Nephron progenitor cell (in vitro differentiated cells): ENCODE measurements at places on chromosomes 4 and X.

- no peak for DNase-seq
Measured at GRCh38 chr4:91279899-91280298, 1023.9 kb upstream of the GRID2 start.

DNA sequence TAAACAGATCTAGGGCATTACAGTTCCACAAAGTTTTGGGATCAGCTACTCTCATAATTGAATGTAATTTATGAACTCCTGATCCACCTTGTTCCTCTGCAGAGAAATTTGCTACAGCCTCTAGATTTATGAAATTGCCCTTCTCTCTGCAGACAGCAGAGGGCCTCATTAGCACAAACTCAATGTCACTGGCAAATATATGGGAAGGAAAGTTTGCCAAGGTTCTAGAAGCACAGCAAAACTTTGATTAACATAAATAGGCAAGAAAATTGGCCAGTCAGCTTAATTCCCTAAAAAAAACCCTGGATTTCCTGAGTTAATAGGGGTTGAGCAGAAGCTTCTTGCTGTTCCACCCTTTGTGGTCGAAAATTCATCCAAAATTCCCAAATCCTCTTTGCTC lies 31.5 kb downstream of the PRPS1 start:
- DNase-seq = no peak

- DNase-seq = peak; percentile 91
Measured at GRCh38 chrX:141176586-141177451, at the start of gene LDOC1. LDOC1 (minus strand) TSS chrX:141177129; CDS start chrX:141177021, 108 bp downstream.

GRCh38 chr4:172155838-172156345 lies 342.7 kb downstream of the GALNTL6 start:
- DNase-seq = no peak

GRCh38 chrX:155876704-155877103 lies 4.4 kb upstream of the VAMP7 start:
- DNase-seq = no peak

DNA sequence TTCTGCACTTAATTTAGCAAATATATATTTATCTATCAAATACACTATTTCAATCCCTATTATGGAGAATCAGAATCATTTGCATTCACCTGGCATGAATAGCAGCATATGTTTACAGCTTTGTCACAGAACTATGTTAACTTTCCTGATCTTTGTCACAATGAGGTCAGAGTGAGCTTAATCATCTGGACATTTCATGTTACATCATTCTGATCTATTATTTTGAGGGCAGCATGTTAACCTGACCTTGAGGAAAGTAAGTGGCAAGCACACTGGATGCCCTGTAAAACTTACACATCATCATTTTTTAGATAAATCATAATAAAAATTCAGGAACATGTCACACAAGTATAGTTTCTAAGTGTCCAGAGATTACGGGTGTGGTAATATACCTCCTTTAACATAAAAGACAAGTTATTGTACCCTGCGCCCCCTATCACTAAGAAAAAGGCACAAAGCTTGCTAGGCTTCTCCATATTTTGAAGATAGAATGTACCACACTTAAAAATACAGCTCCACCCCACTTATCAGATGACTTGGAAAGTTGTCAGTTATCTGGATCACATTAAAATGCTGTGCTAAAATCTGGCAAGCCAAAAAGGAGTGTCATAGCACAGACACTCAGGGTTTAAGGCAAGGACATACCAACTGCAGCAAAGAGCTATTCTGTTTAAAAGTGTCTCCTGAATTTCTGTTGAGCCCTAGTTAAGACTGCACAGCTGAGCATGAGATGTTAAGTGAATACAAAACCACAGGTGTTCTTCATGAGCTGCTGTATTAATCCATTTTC lies 182.7 kb upstream of the FAT4 start:
- DNase-seq = no peak

DNA sequence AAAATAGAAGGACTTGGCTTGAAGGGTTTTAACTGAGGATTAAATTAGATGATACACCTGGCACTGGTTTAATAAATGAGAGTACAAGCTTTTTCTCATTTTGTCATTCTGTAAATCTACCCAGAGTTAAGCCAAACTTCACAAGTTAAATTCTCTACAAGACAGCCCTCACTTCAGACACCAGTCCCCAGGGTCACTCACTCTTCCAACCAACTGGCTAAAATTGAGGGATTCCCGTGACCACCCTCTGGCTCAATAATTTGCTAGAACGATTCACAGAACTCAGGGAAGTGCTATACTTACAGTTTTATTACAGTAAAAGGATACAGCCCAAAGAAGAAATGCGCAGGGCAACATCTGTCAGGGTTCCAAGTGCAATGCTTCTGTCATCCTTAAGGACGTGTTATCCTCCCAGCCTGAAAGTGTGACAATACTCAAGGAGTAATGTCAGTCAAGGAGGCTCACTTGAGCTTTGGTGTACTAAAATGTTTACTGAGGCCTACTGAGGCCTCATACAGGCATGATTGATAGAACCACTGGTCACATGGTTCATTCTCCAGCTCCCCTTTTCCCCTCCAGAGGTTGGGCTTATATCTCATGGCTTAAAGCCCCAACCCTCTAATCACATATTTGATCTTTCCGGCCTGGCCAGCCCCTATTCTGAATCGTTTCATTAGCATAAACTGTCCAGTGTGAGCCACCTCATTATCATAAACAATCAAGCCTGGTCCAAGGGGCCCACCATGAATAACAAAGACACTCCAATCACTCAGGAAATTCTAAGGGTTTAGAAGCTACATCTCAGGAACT lies 9.6 kb upstream of the TMSB4X start:
- no peak for DNase-seq

DNA sequence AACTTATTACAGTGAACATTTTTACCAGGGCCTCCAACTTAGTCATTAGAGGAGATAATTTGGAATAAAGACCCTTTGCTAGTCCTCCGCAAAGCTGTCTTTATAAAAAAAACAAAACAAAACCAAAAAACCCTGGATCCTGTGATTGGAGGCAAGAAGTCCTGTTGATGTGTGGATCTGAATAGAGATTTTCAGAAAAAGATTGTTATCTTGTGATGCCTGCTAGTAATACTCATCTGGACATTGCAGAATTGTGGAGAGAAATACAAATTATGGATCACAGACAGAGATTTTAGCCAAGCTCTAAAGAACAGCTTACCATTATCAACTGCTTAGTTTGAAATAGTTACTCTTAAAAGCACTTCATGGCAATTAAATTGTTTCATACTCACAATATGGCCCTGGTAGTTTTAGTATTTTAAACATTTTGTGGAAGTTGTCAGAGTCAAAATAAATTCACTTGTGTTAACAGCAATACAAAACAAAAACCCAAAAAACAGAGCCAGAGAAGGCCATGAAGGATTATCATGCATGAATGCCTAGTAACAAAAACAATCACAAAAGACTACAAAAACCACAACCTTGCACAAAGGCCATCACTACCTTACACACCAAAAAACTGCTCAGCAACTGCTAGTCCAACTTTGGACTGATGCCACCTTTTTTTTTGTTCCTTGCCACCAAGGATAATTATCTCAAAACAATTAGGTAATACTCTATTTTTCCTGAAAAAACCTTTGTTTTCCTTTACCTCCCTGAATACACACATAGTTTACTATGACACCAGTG lies 514.5 kb upstream of the SLIT2 start:
- no peak for DNase-seq

DNA sequence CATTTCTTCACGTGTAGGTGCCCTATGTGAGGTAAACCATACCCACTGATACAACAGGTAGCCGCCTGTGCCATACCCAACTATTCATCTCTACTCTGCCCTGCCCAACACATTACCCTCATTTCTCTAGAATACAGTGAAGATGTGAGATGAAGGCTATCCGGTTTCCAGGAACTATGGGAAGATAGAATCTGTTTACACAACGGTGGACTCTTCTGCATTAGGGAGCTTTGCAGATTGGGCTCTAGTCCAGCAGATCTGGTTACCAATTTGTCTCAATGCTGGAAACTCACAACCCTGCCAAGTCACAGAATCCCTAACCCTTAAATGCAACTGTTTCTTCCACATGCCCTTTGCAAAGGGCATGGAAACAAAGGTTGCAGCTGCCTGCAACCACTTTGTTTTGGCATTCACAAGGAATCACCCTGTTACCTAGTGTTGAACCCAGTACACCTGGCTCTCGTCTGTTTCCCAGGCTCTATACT lies 6.4 kb upstream of the SLAIN2 start:
- no peak for DNase-seq

DNA sequence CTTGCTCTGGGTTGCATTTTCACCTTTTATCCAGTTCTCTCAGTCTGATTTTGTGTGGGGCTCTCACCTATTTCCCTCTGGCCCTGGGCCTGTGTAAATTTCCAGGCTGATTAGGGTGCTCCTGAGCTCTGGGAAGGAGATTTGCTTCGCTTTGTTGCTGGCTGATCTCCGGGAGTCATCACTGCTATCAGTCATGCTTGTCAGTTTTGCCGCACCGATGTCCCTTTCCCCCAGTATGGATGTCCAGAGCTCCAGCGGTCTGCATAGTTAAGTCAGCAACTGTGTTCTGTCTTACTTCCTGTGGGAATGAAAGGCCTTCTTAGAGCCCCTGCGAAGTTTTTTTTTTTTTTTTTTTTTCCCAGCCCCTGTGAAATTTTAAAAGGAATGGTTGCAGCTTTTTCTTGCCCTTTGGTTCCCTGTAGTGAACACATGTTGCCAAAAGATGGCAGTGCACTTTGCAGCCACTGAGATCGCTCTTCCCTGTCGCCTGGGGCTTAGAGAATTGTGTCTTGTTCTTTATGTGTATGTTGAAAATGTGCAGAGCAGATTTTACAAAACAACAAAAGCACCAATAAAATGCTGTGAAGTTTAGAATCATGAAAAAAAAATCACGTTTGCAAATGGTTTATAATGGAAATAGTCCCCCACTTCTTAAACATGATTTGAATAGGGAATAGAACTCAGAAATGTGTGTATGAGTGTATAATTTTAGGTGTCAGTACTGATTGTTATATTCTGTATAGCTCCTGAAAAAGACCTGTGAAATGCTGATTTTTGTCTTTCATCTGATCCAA lies 109.1 kb upstream of the SLC4A4 start:
- DNase-seq = peak; percentile 24

DNA sequence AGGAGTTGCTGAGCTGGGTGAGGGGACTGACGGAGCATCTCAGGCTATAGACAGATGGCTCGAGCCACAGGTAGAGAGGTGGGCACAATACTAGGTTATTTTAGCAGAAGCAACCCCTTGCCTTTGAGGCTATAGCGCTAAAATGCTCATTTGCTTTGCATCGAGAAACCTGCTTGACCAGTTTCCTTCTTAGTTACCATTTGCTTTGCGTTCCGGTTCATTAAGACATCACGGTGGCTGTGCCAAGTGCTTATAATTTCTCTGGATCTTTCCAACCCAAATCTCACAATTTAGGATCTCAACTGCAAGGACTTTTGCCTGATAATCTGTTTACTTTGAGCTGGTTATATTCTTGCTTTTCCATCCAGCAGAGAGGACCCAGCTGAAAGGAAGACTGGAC lies 40.8 kb downstream of the DLG3 start:
- no peak for DNase-seq

DNA sequence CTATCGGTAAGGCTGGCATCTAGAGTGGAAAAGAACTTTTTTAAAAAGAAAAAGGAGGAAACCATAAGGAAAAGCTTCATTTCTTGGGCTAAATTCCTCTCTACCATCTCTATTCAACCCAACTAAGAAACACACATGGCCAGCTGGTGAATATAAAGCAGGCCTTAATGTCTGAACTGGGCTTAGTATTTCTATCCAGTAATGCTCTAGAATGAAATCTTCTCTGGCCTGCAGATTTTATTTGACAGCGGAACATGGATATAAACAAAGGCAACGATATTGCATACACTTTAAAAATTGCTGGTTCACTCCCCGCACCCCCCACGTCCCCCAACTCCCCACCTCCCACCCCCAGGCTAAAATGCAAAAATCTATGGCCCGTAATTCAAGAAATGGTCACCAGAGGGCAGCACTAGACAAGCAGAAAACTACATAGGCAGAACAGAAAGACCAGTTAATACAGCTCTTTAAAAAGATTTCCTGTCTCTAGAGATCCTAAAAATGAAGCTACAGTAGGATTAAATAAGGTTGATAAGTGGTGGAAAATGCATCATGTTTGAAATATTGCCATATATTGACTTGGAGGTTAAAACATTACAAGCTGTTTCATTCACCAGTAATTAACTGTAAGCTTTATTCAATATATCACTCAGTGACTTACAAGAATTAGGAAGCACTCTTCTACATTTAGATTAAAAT lies 155.2 kb upstream of the GALNT7 start:
- DNase-seq = peak; percentile 74

GRCh38 chrX:140090800-140091124 lies 125.4 kb upstream of the CXorf66 start:
- DNase-seq = peak; percentile 13

GRCh38 chr4:89528526-89529133 lies 221.0 kb upstream of the GPRIN3 start:
- DNase-seq = no peak

- DNase-seq = no peak
Measured at GRCh38 chr4:70681704-70682103, 6.6 kb upstream of the UTP3 start.

GRCh38 chrX:41604177-41604576 lies 84.6 kb upstream of the GPR34 start:
- no peak for DNase-seq

DNA sequence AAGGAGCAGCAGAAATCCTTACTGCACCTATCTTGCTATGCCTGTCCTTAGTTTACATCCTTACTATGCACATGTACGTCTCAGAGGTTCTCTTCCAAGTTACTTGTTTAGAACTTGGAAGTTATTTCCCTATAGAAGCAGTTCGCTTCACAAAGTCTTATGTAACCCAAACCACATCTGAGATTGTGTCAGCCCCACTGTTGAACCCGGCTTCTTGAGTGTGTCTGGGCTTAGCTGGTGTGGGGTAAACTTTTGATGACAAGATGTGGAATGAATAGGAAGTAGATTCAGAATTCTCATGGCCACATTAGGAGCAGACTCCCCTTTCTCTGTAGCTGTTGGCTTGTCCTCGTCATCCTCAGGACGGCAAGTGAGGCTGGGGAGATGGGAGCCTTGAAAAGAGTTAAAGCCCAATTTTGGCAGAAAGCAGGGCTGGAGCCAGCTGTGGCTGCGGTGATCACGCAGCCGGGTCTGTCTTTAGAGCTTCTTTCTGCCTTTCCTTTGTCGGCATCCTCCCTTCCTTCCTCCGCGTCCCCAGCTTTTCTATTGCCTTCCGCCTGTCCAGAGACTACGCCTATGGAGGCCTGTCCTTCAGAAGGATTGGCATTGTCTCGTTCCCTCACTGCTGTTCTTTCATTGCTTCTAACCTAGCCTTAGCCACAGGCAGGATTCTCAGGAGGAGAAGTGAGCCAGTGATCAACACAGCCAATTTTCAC lies 23.0 kb upstream of the LIMCH1 start:
- no peak for DNase-seq

DNA sequence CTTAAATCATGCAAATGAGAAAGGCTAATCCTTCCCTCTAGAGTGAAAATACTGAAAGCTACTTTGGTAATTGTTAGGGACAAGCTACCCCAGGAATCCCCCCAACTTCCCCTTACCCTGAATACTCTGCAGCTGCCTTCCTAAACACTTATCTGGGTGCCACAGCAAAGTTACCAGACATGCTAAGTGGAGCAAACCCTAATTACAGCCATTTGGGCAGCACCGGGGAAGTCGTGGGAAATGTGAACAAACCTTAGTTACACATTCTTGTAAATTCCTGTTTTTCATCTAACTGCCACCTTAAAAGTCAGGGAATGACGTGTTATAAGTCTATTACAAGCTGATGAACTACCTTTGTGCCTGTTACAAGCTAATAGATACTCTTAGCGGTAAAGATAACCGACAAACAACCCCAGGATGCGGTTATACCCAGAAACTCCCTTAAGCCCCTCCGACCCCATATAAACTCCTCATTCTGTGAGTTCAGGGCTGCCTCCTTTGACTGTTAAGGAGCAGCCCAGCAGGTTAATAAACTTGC lies 66.0 kb upstream of the PLAC8 start:
- DNase-seq = no peak
